ENCODE measurements at places on chromosomes 7 and 10. TPM values are rescaled to one million over a fixed set of nuclear protein-coding genes. Genes with fewer than 3 reads are reported as not detected.

CREB3L2 gene
- 29.6 TPM for total RNA-seq

CCL26 gene
- not detected for total RNA-seq

FAM170B gene
- total RNA-seq = not detected

GDF2 gene
- total RNA-seq = not detected

WNT8B gene
- not detected for total RNA-seq
